ENCODE measurements at places on chromosomes 7 and 10.

GRCh38 chr7:110841840-110842545 lies 248.9 kb upstream of the LRRN3 start:
- DNase-seq, result no peak

DNA sequence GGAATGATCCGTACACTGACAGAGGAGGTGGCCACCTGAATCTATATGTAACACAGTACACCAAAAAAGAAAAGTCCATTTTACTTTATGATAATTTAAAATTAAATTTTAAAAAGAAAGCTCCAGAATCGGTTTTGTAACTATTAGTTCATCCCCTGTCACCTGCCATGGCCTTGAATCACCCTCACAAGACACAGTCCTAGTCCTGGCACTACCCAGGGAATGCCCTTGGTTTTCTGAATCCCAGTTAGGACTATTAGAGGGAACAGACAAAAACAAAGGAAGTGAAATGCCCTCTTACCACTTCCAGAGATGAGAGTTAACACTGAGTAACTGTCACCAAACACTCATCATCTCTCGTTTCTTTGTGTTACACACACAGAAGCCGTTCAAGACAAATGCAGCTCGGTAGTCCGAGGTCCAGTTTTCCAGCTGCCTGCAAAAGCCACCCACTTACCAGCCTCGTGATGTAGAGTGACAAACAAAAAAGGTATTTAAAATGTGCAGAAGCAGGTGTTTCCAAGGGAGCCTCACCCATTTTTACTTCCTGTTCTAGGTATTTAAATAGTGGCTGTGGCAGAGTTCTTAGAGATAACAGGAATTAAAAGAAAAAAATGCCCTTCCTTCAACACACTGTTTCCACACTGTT lies 6.1 kb downstream of the PTPRN2 start:
- no peak for DNase-seq

- no peak for DNase-seq
These were observed 343.8 kb upstream of the ANKRD30A start for GRCh38 chr10:36781570-36781969.

- no peak for DNase-seq
These were observed 15.9 kb downstream of the RNF133 start for GRCh38 chr7:122682815-122683550.

DNA sequence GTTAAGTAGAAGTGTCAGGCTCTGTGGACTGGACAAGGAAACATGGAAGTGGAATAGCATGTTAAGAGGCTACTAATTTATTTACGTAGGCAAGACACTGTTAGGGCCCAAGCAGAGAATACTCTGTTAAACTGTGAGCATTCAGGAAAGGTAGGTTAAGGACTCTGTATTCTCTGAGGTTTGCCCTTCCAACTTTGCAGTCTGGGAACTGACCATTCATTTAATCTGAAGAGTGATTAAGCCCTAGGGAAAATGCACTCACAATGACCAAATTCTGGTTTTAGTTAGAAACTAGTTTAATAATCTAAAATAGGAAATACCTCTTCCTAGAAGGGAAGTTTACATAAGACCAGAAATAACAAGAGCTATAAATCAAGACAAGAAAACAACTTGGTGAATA lies 266.6 kb downstream of the SUGCT start:
- DNase-seq, result no peak

GRCh38 chr10:33112831-33113455 lies 154.9 kb upstream of the ITGB1 start:
- no peak for DNase-seq

DNA sequence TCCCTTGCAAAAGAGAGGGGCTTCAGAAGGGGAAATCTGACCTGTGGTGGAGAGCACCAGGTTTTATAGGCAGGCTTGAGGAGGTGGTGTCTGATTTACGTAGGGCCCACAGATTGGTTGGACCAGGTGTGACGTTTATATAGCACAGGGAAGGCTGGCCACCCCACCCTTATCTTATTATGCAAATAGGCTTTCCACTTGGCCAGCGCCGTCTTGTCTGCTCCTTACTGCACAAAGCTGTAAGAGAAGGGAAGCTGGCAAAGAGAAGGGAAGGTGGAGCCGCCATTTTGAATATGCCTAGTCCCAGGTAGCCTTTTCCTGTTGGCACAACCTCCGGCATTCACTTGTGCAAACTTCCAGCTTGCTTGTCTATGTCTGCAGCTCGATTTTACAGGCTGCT lies 221.4 kb downstream of the GATA3 start:
- DNase-seq, result no peak

GRCh38 chr7:144717720-144718119 lies 118.1 kb downstream of the TPK1 start:
- no peak for DNase-seq

- DNase-seq, result no peak
These were observed 26.6 kb downstream of the TET1 start for GRCh38 chr10:68586606-68587305.

All from stimulated activated CD4-positive, alpha-beta T cell treated with anti-CD3 and anti-CD28 coated beads, Interleukin-4, amount 100 ng/mL, for 4 hours (primary cell).